Fibroblast of mammary gland (primary cell): ENCODE measurements at places on chromosomes 3 and 15.
A peak's percentile ranks its signal among the peaks of the same experiment; 100 is the strongest.

DNA sequence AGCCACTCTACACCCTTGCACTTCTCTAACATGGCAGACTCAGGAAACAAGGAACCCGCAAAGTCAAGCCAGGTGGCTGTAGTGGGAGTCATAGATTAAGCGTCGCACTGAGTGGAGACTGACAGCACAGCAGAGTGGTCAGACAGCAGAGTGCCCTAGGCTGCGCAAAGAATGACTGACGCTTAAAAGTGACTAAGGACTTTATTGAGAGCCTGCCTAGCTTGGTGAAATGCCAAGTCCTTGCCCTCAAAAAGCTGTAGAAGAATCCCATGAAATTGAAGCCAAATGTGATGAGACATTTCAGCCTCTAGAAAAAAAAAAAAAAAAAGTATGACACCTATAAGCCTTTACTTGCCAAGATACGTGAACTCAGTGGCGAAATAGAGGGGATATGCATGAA is 30.2 kb downstream of the NCEH1 start:
- peak; percentile 68 for DNase-seq

DNA sequence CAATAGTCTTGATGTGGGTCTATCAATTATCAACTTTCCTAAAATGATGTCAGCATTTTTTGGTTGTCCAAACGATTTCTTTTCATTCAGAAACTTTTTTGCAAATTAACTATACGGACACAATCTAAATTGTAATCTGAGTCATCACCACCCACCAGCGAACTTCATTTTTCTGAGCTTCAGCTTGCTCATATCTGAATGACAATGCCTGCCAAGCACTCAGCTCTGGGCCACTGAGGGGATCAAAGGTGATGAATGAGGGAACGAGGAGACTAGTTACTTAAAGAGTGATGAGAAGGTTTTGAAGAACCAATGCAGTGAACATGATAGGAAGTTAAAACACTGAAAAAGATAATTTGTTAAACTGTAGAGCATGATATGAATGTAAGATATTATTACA is 14.9 kb upstream of the TBC1D23 start:
- peak; percentile 72 for DNase-seq

- DNase-seq: peak; percentile 85
Observed at GRCh38 chr15:48389691-48390143, 58.5 kb downstream of the DUT start.

GRCh38 chr15:84725001-84725491 is 9.1 kb upstream of the SEC11A start:
- DNase-seq: no peak

DNA sequence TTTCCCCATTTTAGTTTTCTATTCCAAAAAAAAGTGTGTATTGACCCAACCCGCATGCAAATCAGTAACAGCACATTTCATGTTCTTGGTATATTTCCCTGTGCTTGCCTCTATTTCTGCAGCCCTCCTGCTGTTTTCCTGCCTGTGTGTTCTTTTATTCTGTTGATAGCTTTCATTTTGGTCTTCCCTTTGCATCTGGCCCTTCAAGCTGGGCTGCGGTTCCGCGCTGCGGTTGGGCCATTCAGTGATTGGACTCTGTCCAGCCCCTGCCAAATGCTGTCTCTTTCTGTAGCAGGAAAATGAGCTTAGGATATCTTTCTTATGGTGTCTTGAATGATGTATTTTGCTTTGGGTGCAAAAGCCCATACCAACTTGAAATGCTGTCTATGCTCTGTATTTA is 49.9 kb downstream of the ZNF621 start:
- DNase-seq: peak; percentile 12

DNA sequence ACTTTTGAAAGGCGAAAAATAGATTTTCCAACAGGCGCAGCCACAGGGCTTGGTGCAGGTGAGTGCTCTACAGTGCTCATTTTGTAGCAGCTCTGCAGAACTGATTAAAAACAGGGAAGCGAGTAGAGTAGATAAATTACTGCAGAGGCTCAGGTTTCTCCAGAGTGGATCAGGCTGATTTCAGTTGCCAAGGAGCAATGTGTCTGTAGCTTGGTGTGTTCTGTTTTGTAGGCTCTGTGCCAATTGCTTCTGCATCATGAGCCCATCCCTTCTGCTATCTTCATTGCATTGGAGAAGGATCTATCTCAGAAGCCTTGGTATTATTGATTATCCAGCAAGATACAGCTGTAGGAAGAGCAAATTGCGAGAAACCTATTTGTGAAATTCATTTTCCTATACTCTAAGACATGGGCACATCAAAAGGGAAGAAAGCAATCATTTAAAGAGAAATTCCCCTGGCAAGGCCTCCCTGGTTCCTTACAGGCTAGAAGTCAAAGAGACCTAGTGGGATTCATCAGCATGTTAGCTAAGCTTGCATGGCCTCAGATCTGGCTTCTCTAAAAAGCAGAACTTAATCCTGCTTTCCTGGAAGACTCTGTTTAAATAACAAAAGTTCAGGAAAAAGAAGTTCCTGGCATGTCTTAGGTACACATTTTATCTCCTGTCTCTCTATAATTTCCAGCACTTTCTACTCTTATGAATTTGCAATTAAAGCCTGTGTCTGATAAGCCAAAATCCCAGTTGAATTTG is 432.4 kb upstream of the ATP10A start:
- DNase-seq: no peak

DNA sequence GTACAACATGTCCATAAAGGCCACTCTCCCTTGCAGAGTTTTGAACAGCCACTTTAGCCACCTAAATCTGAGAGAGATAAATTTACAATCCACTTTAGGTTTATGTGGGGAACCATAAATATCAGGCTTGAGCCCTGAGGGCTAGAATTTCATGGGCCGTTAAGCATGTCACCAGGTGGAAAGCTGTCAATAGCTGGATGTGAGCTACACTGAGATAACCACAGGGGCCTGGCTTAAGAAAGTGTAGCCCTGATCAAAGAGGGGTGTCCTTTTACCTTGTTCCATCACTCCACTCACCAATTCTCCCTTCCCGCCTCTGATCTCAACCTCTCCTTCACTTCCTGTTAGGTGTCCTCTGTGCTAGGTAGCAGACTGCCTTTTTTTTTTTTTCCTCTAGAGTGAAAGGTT is 172.8 kb upstream of the ICE2 start:
- DNase-seq: no peak

- peak; percentile 25 for DNase-seq
Observed at GRCh38 chr3:153247331-153248330, 85.6 kb downstream of the RAP2B start.

DNA sequence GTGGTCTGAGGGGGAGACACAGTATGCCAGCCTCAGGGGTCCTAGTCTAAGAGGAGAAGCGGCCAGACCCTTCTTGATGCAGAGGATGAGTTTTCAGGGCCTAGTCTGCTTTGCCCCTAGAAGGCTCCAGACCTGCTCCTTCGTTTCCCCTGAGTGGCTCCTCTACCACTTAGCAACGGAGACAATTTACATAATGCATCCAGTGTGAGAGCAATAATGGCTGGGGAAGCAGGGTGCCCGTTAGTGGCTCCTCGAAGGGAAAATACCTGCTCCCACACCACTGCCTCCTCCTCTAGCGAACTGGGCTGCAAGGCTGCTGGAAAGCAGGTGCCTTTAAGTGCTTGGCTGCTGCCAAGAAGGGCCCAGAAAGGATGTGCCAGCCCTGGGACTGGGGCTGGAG is 38.9 kb downstream of the CACNA2D2 start:
- DNase-seq: no peak

DNA sequence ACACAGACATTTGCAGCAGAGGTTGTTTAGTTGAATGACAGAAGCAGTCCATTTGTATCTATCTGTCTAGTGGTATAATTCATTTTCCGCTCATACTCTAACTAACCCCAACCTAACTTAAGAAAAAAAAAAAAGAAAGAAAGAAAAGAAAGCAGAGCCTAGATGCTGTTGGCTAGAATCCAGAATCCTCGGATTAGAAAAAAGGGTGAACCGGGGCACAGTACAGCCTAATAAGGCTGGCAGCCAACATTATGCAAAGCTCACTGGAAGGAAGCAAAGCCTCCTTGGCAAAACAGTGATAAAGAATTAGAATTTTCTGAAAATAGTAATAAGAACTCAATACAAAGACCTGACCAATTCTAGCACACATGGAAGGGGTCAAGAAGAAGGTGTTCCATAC is 640.8 kb downstream of the TUSC7 start:
- no peak for DNase-seq

- no peak for DNase-seq
Observed at GRCh38 chr3:25380222-25380739, 47.8 kb upstream of the RARB start.

- DNase-seq: peak; percentile 66
Observed at GRCh38 chr3:102790747-102791325, 356.0 kb downstream of the ZPLD1 start.

- peak; percentile 62 for DNase-seq
Observed at GRCh38 chr15:84023636-84024035, 211.9 kb upstream of the GOLGA6L4 start.

DNA sequence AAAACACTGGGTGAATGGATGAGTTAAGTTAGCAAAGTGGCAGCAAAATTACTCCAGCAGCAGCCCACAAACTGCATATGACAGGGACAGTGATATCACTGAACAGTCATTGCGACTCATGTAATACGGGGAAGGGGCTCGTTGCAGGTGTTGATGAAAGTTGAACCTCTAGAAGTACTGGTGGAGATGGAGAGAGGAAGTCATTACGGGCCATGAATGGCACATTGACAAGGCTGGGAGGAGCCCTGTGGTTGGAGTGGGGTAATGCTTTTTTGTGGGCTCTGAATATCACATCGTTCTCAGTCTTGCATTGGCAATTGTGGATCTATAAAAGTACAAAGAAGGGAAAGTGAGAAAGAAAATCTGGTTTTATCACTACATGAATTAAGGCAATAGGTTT is 278.1 kb downstream of the ZPLD1 start:
- DNase-seq: no peak

DNA sequence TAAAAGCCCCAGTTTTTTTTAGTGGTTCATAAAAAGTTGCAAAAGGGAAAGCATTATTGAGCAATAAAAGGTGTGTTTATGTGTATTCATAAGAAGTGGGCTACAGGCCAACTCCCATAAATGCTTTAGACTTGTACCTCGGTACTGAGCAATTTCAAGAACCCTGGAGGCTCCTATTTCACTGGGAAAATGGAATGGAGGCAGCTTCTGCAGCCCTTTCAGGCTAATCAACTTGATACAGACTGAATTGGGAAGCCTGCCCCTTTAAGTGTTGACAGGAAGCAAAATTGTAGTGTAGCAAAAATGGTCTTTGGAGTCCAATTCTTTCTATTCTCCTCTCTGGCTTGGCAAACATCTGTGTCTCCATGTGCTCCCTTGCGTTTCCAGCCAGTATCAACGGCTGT is 118.8 kb downstream of the ECT2 start:
- DNase-seq: peak; percentile 25

DNA sequence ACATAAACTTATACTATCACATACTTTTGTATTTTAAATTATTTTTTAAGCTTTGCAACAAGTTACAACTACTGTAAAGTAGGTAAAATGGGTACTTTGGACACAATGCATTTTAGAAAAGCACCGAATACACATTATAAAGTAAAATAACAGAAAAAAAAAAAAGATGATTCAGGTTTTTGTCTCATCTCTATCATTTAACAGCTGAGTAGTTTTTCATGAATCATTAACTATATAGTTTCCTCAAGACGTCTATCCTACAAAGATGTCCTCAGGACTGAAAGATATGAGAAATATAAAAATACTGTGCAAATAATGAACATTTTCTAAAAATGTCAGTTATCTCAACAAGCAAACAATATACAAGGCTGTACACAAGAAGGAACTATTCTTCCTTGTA is 46.9 kb downstream of the ANKRD28 start:
- DNase-seq: no peak

DNA sequence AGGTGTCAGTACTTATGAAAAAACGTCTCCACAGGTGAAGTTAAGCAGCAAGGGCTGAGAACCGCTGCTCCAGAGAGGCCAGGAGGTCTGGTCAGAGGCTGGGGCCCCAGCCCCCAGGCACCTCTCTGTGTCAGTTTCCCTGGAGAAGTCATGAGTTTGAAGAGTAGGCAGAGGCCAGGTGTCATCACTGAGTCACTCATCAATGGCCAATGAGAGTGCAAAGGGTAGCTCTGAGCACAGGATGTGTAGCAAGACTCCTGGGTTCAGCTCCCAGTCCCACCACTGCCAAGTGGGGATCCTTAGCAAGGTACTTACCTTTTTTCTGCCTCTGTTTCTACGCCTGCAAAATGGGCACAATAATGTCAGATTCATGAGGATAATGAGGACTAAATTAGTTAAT is 47.9 kb downstream of the CORO2B start:
- peak; percentile 69 for DNase-seq
